Astrocyte of the hippocampus (primary cell): ENCODE measurements at places on chromosomes 4 and X.

DNA sequence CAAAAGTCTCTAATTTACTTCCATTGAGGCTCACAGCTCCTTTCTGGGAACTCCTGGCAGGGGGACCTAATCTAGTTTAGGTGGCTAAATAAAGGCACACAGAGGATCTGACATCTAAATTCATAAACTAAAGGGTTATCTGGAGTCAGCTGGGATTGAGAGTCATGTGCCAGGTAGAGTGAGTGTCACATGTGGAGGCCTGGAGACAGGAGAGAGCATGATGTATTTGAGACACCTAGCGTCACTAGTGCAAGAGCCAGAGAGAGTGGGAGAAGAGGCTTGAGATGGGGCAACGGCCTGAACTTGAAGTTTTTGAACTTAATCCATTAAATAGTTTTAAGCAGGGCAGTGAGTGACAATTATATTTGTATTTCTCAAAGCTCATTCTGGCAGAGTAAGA lies 152.6 kb downstream of the ARHGAP10 start:
- DNase-seq = no peak

GRCh38 chr4:26088433-26088928 lies 174.5 kb downstream of the SMIM20 start:
- DNase-seq = no peak

- DNase-seq = peak; percentile 68
Observed at GRCh38 chrX:19893727-19894126, 6.3 kb upstream of the SH3KBP1 start.

DNA sequence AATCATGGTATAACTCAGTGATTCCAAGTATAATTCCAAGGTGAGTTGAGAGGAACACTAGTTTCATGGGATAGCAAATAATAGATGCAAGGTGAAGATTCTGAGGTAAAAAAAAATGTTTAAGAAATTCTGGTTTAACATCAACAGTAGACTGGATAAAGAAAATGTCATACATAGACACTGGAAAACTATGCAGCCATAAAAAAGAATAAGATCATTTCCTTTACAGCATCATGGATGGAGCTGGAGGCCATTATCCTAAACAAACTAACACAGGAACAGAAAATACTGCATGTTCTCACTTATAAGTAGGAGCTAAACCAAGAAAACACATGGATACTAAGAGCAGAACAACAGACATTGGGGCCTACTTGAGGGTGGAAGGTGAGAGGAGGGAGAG lies 54.6 kb upstream of the LEF1 start:
- DNase-seq = no peak

DNA sequence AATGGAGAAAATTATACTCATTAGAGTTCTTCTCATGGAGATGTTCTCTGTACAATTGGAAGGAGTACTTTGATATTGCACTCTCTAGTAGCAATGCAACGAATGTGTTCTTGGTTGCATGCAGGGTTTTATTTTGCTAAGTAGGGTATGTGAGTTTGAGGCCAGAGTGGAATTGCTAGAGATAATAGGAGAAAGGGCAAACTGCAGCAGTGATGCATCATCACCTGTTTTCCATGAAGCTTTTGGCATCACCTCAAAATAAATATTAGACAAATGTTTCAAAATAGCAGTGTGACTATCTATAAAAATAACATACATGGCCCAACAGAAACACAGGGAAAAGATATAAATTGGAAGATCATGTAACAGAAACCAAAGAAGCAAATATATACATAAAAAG lies 93.3 kb downstream of the TIGD2 start:
- DNase-seq = no peak

GRCh38 chr4:109803924-109804571 lies 2.2 kb upstream of the CFI start:
- peak; percentile 87 for DNase-seq

DNA sequence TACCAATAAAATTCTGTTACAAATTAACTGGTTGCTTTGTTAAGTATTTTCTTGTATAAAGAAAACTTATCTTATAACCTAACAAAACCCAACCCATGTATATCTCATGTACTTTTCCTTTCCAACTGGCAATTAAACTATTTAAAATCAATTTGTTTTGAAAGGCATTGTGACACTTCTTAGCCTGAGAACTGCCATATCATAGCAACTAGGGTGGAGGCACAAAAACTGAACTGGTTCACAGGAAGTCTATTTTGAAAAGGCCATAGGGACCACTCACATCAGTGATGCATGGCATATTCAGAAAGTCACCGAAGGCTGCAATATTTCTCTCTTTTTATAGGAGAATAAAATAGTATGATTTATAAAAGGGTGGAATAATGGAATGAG lies 40.5 kb upstream of the ARSJ start:
- DNase-seq = no peak

DNA sequence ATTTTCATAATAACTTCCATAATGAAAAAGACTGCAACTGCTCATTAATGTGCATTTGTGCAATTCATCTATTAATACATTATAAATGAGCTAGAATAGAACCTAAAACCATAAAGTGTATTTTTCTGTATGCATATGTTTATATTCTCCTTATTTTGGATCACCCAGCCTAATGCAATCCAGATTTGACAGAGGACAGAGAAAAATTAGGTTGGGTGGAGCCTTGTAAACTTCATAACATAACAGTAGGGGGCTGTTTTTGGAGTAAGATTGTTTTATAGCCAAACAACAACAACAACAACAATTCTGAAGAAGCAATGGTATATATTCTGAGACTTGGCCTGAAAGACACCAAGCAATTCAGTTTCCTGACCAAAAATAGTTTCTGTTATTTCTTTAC lies 615.3 kb upstream of the SLIT2 start:
- no peak for DNase-seq

DNA sequence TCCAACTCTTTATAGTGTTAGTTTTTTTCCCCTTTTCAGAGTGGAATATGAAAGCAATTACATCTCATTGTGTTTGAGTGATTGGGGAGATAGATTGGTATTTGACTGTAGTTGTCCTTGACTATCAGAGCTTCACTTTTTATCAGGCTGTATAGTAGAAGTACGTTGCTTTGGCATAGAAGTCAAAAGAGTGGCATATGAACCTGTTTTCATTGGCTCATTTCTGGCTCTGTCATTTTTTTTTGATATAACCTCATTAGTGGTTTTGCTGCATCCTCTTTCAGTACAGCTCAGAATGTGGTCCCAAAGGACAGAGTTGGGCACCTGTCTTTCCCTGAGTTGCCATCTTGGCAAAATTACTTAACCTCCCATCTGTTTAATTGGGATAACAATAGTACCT lies 1.4 kb downstream of the TMA16 start:
- peak; percentile 7 for DNase-seq

DNA sequence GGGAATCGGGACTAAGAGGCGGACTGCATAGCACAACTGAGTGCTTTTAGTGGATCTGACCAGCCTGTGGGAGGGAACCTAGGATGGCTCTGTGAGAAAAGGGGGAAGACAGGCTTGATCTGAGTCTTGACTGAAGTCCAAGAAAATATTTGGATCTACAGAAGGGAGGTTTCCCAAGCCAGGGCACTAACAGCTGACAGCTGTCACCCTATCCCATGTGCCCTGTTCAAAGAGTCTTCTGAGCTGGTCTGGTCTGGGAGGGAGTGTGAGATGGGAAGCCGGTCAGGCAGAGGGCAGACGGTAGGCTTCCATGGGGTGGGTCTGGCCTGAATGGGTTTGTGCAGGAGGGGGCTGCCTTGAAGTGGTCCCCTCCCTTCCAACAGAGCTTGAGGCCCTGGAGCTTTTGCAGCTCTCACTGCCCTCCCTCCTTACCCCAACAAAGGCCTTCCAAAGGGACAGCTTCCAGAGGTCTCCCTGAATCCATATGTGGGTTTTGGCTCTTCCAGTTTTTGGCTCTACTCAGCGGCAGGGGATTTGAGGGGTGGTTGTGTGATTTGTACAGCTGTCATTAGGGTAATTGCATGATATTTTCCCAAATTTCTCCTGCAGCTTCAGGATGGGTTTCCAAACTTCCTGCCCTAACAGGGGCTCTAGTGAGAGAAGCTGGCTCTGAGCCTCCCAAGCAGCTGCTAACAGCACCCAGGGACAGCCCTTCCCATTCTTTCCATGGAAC lies 643.7 kb downstream of the BCOR start:
- no peak for DNase-seq

GRCh38 chr4:59647500-59647899 lies 1552.6 kb upstream of the ADGRL3 start:
- no peak for DNase-seq

GRCh38 chrX:39816871-39817731 lies 280.7 kb downstream of the BCOR start:
- DNase-seq = no peak

GRCh38 chr4:108385076-108385475 lies 216.3 kb upstream of the LEF1 start:
- DNase-seq = peak; percentile 52

DNA sequence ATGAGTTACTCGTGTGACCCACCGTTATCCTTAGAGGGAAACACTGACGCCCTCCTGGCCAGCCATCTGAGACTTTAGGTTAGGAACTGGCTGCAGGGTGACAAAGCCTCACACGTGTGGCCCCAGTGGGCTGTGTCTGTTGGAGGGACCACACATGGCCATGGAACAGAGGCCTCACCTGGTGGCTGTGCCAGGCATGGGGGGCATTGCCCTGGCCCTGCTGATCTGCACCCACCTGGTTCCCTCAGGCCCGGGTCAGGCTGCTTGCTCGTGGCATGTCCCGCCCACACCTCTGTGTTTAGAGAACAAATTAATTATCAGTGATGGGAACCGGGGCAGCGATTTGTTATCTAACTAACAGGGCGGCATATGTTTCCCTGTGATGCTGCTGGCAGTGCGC lies 100.9 kb upstream of the PSAPL1 start:
- no peak for DNase-seq

DNA sequence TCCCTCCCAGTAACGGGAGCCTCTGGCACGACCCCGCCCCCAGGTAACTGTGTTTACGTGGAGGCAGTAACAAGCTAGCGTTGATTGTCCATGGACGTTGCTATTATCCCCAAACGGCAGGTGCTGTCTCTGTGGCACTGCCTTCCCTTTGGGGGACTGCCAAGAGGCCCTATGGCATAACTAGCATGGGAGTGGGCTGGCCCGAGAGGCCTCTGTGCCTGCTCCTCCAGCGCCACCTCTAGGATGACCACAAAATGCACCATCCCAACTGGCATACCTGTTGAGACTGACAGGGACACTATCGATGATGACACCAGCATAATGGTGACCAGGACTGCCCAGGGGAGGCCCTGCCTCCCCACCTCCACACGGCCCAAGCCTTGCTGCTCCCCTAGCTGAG lies 1.5 kb downstream of the SRPK3 start:
- DNase-seq = no peak

- no peak for DNase-seq
Observed at GRCh38 chr4:123807866-123808265, 411.3 kb downstream of the SPRY1 start.

DNA sequence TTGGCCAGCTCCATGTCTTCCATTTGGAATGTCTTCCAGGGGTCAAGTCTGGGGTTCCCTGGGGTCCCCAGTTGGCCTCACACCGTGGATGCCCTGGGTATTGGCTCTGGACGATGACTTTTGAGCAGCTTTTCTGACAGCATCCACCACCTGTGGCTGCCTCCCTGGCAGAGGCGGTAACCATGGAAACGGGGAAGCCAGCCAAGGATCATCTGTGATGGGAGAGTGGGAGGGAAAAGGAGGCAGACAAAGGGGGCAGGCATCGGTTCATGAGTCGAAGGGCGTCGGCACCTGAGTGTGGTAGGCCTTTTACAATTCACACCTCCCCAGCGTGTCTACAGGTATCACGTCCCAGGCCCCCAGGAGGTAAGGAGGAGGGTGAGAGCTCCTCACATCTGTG lies 152.2 kb downstream of the ASMT start:
- DNase-seq = no peak

DNA sequence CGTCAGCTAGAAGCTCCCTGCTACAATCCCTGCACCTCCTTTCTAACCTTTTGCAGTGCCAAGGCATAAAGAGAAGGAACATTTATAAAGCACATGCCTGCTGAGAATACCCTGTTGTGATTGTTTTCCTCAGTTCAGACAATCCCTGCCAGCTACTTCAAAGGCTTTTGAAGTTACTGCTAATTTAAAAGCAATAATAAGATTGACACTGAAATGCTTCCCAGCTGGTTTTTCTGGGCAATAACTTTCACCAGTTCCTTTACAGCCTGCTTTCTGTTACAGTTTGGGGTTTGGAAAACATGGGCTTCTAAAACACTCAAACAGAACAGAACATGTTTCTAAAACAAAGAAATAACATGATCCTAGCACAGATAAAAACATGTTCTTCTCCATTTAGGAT lies 232.3 kb upstream of the CPEB2 start:
- DNase-seq = no peak

GRCh38 chr4:142663828-142664227 lies 182.3 kb downstream of the INPP4B start:
- DNase-seq = peak; percentile 11

DNA sequence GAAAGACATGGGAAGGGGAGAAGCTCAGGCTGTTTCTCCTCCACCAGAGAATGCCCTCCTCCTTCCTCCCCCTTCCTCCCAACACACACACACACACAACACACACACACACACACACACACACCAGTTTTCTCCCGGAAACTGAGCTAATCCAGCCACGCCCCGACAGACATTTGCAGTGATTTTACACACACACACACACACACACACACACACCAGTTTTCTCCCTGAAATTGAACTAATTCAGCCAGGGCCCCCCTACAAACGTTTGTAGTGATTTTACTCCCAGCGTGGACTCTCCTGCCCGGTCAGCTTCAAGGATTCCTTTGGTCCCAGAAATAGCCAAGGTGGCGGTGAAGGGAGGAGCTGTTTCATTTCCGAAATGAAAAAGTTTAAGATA lies 32.9 kb upstream of the STX18 start:
- peak; percentile 85 for DNase-seq

- no peak for DNase-seq
Observed at GRCh38 chr4:31193521-31193920, 473.4 kb downstream of the PCDH7 start.

DNA sequence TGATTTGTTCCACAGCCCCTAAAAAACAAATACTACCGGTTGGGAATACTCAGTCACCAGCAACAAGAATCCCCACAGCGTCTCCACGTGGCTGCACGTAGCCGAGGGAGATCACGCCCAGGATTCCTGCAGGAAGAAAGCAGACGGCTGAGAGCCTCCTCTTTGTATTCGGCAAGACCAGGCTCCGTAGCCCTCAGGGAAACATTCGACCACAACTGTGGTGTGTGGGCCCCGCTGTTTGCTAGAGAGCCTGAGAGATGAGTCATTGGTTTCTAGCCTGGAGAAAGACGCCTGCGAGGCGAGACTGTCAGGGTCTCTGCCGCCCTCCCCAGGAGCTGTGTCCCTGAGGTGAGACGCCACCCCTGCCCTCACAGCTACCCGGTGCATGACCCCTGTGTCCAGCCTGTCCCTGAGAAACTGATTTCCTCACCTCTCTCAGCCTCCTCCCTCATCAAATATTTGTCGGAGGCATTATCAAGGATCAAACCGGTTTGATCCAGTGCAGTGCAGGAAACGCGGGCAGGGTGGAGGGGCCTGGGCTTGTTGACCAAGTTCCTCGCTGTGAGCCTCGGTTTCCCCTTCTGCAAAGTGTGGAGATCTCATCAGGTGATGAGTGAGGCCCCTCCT lies 4.7 kb upstream of the S100P start:
- DNase-seq = peak; percentile 97

GRCh38 chr4:52643785-52644244 lies 15.3 kb downstream of the USP46 start:
- DNase-seq = peak; percentile 87

GRCh38 chr4:71533121-71533520 lies 194.3 kb downstream of the SLC4A4 start:
- DNase-seq = no peak
